ENCODE measurements at places on chromosomes 3 and 15.

- DNase-seq = peak; percentile 48
- no peak overlapping the region for H3K27ac ChIP-seq
- H3K4me3 ChIP-seq = no peak overlapping the region
- no peaks in the 10 kb centered on the region for H3K36me3 ChIP-seq
Observed at GRCh38 chr15:91032919-91033803, 10.8 kb upstream of the VPS33B start.

DNA sequence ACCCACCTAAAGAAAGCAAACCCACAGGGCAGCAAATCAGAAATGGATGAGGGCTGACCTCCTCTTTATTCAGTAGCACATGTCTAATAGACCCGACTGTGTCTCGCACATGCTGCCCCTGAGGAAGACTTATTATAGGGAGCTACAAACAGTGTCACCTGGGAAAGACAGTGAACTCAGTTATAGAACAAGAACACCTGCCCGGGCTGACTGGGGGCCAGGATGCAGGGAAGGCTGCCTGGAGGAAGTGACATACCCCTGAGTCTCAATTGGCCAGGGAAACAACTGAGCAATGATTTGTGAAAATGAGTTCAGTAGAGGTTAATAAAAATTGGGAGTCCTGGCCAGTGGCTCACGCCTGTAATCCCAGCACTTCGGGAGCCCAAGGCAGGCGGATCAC is 78.7 kb upstream of the CGNL1 start:
- H3K4me3 ChIP-seq = no peak overlapping the region
- H3K36me3 ChIP-seq = no peaks in the 10 kb centered on the region
- H3K27me3 ChIP-seq = no peaks in the 10 kb centered on the region
- no peak for DNase-seq

DNA sequence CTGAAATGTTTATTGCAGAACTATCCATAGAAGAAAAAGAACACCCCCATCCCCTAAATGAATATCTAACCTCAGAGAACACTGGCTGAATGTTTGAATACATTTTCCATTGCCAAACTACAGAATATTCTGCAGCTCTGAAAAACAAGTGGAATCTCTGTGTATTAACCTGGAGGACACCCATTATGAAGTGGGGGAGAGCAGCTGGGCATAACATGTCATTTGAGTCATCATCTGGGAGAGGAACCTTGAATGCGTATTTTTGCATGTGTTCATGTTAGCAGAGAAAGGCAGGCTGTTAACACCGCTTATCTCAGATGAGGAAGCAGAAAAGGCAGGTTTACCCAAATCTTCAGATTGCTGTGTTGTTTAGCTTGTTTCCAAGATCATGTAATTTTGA is 31.5 kb downstream of the ESYT3 start:
- H3K27me3 ChIP-seq = no peaks in the 10 kb centered on the region
- H3K36me3 ChIP-seq = no peaks in the 10 kb centered on the region
- DNase-seq = no peak
- no peak overlapping the region for H3K27ac ChIP-seq

GRCh38 chr3:45368382-45368781 is 20.0 kb upstream of the LARS2 start:
- no peaks in the 10 kb centered on the region for H3K4me1 ChIP-seq
- DNase-seq = no peak
- no peak overlapping the region for H3K27ac ChIP-seq
- H3K27me3 ChIP-seq = no peaks in the 10 kb centered on the region

- H3K36me3 ChIP-seq = peaks cover 16% of the 10 kb centered on the region
- peak within 1 kb of the TSS; percentile 80 for H3K4me3 ChIP-seq
- peaks cover 34% of the 10 kb centered on the region for H3K4me1 ChIP-seq
Observed at GRCh38 chr3:52056521-52056967, at the start of gene DUSP7. DUSP7 (minus strand) TSS chr3:52056571; CDS start chr3:52056366, 205 bp downstream.

DNA sequence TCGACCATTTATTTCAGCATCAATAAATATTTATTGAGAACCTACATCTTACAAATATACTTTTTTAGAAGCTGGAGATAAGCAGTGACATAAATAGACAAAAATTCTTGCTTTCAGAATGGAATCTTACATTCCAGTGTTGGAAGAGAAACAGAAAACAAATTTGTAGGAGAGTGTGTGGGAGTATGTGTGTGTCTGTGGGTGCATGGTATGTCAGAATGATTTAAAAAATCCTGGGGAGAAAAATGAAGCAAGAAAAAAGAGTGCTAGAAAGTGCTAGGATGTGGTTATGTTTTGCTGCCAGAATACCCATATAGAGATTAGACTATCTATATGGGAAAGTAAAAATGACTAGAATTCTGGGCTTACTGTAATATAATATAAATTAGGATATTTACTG is 561.7 kb upstream of the SGO1 start:
- no peak for DNase-seq
- no peaks in the 10 kb centered on the region for H3K4me1 ChIP-seq
- no peak overlapping the region for H3K27ac ChIP-seq
- H3K36me3 ChIP-seq = no peaks in the 10 kb centered on the region
- no peaks in the 10 kb centered on the region for H3K27me3 ChIP-seq

Measured in heart left ventricle (tissue), 16 donors.